ENCODE measurements at places on chromosomes 7 and 10.

DNA sequence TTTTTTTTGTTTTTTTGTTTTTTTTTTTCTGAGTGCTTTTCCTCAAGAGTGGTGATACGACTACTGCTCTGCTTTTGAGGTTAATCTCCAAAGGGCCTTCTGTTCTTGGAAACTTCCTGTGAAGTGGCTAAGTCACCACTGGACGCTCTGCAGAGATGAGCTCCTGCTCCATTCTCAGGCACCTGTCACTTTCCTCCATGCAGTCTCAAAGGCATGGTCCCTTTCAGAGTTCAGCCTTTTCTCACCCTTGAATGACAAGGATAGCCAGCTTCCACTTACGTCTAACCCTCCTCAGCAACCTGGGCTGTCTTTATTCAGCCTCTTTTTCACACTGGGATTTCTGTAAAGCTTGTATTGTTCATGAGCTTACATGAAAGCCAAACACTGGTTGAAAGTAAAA is 65.8 kb downstream of the BMPER start:
- DNase-seq, result no peak

GRCh38 chr7:20030915-20031362 is 186.2 kb downstream of the MACC1 start:
- DNase-seq, result no peak

- DNase-seq, result no peak
These were observed 198.3 kb downstream of the HDAC9 start for GRCh38 chr7:18693816-18694215.

DNA sequence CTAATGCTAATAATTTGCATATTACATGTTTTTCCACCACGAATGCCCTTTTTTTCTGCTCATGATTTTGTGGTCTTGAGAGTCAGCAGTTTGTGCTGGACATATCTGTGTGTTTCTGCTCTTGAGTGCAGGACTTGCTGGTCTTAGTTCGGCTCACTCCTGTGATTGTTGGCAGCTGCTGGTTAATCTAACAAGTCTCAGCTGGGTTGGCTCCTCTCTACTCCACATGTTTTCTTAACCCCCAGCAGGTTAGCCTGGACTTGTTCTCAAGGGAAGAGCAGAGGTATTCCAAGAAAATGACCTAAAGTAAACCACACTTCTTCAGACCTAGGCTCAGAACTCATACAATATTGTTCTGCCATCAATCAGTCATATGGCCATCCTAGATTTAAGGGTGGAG is 1238.9 kb downstream of the XPNPEP1 start:
- no peak for DNase-seq

- DNase-seq, result no peak
These were observed 158.0 kb downstream of the CDH23 start for GRCh38 chr10:71554671-71555070.

DNA sequence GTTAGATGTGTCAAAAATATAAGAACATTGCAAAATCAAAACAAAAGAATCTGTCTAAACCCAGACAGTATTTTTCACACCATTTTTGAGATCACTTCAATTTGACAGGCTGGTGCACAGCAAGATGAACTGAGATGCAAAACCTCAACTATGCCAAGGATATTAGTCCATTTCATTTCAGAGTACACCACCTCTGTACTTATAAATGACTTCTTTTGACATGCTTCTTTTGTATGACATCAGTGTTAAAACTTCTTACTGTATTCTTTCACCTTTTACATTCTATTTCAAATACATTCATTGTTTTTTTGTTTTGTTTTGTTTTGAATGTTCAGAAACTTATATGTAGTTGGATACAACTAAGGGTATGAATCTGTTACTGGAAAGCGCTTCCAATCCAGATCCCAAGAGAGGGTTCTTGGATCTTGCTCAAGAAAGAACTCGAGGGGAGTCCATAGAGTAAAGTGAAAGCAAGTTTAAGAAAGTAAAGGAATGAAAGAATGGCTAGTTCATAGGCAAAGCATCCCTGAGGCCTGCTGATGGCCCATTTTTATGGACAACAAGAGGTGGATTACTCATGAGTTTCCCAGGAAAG is 23.5 kb upstream of the GPR141 start:
- DNase-seq, result no peak

DNA sequence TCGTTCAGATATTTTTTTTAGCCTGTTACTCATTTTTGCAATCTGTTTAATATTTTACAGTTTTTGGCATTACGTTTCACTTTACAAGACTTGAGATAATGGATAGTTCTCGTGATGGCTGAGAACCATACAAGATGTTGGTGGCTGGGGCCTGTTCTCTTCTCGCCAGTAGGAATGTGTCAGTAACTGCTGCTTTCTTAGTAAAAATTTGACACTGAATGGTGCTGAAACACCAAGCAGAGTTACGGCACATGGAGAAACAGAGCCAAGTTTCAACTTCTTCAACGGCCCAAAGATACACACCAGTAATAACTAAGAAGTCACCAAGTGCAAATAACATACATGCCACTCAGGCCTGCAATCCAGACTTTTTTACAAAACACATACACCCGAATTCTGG is 130.4 kb downstream of the NRP1 start:
- no peak for DNase-seq

- no peak for DNase-seq
These were observed 218.4 kb upstream of the KCND2 start for GRCh38 chr7:120054376-120055100.

DNA sequence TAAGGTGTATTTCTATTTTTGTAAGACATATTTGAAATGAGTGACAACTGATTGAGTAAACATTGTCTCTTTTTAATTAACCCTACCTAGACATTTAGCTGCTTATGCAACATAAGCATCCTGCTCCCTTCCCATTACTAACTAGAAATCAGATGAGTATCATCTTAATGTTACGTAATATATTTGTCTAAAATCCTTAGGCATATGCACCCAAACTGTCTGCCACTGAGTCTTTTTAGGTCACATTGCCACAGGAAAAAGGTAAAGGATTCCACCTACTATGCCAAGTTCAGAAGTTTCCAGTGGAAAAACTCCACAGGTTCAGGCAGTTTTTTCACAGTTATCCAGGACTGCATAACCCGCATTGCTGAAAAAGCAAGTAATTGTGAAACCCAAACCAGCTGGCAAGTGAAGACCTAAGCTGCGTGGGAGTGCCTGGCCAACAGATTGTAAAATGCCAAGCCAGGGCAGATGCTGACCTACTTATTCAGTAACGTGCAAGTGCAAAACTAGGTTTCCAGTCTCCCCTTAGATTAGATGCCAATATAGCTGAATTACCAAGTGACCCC is 983.7 kb downstream of the GATA3 start:
- no peak for DNase-seq

- DNase-seq, result peak; percentile 50
These were observed 49.9 kb upstream of the SH2B2 start for GRCh38 chr7:102236592-102237287.

DNA sequence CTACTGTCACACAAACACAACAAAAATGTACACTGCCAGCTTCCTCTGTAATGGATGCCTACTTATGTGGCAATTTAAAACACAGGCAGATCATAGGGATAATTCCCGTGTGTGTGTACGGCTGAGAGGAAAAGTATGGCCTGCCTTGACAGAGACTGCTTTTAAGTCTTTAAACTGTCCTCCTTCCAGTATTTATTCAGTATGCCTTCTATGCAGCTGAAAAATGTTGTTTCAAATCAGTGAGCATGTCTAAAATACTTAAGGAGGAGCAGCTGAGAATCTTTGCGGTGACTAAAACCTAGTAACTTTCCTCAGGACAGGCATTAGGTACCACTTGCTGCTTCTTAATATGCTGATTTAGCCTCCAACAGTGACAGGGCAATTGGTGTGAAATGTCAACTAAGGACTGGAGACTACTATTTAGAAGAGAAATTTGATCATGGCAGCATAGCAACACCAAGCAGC is 126.3 kb downstream of the CACNA2D1 start:
- DNase-seq, result no peak

DNA sequence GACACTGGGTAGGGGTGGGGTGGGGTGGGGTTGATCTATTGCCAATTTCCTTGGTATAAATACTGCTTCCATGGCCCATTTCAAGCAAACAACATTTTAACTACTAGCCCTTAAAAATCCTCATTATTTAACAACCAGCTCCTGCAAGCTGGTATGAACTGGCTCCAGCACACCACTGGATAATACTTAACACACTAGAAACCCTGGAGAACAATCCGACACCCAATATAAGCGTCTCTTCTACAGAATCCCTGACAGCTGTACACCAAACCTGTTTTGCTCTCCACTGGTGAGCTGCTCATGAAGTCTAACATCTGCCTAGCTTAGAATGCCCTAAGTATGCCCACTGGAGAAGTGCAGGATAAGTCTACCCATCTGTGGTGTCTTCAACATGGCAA is 116.8 kb downstream of the HIPK2 start:
- DNase-seq, result no peak

- DNase-seq, result no peak
These were observed 50.4 kb downstream of the ADRA2A start for GRCh38 chr10:111127081-111127848.

DNA sequence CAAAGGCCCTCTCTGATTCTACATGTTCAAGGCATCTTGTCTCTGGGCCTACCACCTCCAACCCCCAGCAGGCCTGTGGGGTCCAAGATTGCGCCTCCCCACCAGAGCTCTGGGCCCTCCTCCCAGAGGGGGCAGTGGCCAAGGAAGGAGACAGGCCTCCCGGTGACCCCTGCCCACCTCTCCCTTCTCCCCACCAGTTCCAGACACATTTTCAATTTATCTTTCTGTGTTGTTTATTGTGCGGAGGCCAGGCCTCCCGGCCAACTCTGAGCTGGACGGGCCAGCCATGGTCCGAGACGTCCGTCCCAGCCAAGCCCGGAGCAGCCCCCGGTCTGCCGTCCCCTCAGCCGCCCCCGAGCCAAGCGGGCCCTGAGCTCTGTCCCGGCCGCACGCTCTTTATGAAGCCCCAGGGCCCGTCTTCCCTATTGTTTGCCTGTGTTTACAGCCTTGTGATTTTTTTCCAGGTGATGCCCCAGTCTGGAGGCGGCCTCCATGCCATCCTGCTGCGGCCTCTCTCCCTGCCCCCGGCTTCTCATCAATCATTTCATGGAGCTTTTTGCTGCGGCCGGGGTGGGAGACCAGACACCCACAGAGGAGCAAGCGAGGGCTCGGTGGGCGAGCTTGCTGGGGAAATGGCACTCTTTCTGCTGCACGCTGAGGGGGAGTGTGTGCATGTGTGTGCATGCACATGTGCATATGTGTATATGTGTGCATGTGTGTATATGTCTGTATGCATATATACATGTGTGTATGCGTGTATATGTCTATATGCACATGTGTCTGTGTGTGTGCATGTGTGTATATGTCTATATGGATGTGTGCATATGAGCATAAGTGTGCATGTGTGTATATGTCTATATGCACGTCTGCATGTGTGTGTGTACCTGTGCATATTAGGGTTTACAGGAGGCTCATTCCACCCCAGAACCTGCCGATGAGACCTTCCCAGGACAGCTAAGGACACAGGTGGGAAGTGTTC is 52.7 kb upstream of the ELN start:
- no peak for DNase-seq

GRCh38 chr10:76504823-76505222 is 1073.4 kb downstream of the LRMDA start:
- no peak for DNase-seq

DNA sequence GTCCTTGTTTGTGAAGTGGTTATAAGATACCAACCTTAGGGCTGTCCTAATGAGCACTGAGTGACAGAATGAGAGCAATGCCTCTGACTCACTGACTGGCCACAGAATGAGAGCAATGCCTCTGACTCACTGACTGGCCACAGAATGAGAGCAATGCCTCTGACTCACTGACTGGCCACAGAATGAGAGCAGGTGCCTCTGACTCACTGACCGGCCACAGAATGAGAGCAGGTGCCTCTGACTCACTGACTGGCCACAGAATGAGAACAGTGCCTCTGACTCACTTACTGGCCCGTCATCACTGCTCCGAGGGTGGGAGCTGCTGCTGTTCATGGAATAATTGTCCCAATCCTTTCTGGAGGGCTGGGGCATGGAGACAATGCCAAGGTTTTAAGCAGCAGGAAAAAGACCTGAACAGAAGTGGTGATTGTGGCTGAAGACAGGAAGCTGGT is 265.2 kb upstream of the PPP2R2D start:
- no peak for DNase-seq

DNA sequence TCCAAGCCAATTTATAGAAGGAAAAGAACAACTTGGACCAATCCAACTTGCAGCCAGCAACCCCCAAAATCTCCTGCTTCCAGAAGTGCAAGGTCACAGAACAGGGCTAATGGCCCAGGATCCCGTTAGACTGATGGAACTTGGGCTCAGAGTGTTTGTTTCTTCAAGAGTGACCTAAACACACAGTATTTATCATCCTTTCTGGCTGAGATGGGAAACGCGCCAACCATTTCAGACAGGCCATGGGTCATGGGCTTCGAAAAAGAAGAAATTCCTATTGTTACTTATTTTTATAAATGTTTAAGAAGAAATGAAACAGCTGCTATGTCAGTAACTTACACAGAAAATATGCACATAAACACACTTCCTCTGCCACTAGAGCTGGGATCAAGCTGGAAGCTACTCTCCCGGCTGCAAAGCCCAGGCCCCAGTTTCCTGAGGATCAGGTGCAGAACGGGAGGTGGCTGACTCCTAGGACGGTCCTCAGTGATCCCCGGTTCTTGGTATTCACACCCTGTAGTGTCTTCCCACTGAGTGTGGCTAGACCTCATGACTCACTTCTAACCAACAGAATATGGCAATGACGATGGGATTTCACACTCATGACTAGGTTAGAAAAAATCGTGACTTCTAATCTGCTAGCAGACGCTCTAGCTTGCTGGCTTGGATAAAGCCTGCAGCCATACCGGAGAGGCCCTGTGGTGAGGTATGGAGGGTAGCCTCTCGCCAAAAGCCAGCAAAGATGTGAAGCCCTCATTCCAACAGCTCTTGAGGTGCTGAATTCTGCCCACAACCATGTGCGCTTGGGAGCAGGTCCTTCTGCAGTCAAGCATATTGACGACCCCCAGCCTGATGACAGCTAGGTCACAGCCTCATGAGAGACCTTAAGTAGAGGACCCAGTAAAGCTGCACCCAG is 60.2 kb downstream of the CHST15 start:
- no peak for DNase-seq

DNA sequence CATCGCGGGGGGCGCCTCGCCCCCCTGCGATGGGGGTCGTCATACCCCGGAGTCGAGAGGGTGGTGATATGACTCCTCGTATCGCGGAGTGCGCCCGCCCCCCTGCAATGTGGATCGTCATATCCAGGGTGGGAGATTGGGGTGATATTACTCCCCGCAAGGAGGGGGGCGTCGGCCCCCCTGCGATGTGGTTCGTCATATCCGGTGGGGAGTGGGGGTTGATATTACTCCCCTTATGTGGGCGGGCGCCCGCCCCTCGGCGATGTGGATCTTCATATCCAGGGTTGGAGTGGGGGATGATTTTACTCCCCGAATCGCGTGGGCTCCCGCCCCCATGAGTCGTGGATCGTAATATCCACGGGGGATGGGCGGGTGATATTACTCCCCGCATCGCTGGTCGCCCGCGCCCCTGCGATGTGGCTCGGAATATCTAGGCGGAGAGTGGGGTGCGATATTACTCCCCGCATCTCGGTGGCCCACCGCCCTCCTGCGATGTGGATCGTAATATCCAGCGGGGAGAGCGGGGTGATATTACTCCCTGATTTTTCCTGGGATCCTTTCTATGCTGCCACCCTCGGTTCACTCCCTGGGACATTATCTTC is 36.9 kb downstream of the MEIG1 start:
- no peak for DNase-seq

GRCh38 chr7:7104971-7105370 is 77.4 kb upstream of the C1GALT1 start:
- no peak for DNase-seq

Data from NCI-H510A treated with DMSO at 0.1 percent for 48 hours (cell line).